ENCODE measurements at places on chromosomes 12 and 14. TPM values are rescaled to one million over a fixed set of nuclear protein-coding genes. Genes with fewer than 3 reads are reported as not detected.

DNA sequence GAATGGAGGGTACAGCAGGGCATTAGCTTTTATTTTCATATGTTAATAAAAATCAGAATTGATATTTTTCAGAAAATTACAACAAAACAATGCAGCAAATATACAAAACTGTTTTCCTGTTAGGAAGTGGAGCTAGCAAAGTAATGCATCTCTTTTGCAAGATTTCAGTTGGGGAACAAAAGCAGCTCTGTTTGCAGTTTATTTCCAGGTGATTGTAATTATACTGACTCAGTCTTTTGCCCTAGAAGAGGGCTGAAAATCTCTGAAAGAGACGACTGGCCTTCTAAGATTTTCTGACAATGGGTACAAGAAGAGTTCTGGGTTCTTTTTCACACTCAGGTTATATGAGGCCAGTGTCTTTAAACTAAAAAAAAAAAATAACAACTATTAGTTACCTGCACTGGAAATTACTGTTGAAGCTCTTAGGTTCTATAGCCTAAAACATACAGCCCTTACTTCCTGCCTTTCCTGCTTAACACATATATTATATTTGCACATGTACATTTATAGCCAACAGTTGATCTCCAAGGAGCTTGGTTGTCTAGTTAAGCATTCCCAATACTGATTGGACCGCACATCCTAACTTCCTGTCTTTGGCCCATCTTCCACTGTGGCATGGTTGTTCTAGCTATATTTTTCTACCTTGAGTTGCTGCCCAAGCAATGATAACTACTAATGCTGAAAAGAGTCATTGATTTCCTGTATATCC, 199.1 kb upstream of the KRR1 start:
- no peak for DNase-seq

DNA sequence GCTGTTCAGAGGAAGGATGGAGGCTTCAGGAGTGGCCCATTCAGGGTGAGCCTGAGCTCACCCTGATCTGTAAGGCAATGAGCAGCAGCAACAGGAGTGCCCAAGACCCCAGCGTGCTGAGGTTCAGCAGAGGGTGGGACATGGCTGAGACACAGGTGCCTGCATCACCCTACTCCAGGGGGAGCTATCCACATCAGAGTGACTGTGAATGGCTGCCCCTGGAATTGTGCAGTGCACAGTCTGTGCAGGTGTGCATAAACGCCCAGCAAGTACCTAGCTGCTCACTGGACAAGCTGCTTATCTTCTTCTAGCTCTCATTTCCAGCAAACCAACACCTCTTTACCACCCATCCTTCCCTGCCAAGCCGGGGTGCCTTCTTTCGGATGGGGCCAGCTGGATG, 140.6 kb upstream of the PRMT8 start:
- DNase-seq, result no peak

GRCh38 chr14:39847194-39847593, 415.0 kb upstream of the FBXO33 start:
- DNase-seq, result no peak

GRCh38 chr14:105328678-105329390, 14.3 kb downstream of the PACS2 start:
- no peak for DNase-seq

- DNase-seq, result no peak
Measured at GRCh38 chr14:80621701-80622100, 319.8 kb downstream of the CEP128 start.

DNA sequence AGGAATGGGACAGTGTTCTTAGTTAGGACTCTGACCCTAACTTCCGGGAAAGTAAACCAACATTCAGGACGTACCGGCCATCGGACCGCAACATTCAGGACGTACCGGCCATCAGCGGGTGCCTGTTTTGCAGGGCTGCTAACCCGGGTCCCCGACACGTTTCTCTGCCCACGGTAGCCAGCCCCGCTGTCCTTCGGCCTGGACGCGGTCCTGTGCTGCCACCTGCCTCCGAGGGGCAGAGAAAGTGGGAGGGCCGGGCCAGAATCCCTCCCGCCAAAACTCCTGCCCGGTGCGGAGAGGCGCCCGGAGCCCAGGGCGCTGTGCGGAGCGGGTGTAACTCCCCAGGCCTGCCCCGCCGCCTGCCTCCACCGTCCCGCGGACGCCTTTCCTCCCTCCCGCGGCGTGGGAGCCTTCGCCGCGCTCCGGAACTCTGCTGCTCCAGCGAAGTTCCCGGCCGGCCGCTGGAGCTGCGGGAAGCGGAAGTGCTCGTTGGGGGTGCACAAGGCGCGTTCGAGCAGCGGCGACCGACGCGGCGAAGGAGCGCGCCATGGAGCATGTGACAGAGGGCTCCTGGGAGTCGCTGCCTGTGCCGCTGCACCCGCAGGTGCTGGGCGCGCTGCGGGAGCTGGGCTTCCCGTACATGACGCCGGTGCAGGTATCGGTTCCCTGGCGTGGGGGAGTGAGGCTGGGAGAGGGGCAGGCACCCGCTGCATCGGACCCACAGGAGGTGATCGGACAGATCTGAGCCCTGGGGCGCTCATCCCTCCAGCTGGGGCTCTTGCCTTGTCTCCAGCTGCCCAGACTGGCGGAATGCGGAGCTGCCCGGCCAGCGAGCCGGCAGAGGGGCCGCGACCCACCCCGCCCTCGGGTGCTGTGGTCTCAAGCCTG, at the start of gene DDX55:
DDX55 (plus strand) TSS at position 498 of the 888 bp plus-strand sequence; CDS start at position 548, 50 bp downstream.
- peak; percentile 83 for DNase-seq

GRCh38 chr14:51582437-51582836, 69.3 kb upstream of the FRMD6 start:
- no peak for DNase-seq

Gene ACOT6
- not detected for total RNA-seq

Gene RTL1
- total RNA-seq, result not detected

Data from activated T-helper 2 cell treated with anti-CD3 and anti-CD28 coated beads, Interferon-gamma antibody, Interleukin-2, Interleukin-4, amounts not matched to agents 10 μg/mL and 5 μg/mL and 100 μg/mL, durations not matched to agents 14 hours and 24 hours and 36 hours (primary cell).